GM12865 (cell line): ENCODE measurements at places on chromosomes 7 and 10.

DNA sequence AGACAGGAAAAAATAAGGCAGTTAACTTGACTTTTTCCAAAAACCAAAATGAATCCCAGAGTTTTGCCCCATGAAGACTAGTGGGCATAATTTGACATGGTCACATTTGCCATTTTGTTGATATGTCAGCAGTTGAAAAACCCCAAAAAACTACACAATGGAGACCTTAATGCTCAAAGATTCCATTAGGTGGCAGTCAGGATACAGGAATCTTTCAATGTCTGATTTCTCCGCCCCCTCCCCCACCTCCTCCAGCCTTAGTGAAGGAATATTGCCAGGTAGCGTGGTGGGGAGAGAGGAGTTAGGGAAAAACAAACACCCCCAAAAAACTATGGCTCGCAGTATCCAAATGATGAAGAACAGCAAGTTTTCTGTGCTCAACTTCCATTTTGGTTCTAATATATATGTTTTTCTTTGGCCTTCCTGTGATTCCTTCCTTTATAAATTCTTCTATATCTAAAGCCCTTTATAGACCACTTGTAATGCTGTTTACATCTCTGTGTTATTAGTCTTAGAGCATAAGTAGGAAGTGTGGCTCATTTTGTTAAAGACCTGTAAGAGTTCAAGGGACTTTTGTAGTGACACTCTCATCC, 6.7 kb upstream of the SMNDC1 start:
- peak; percentile 69 for DNase-seq

- DNase-seq, result no peak
These were observed 2.1 kb downstream of the FAM170B start for GRCh38 chr10:49131507-49132361.

GRCh38 chr10:114179747-114180146, 594 bp downstream of the TDRD1 start:
- DNase-seq, result no peak

GRCh38 chr10:124926548-124926947, 15.4 kb upstream of the ZRANB1 start:
- no peak for DNase-seq

DNA sequence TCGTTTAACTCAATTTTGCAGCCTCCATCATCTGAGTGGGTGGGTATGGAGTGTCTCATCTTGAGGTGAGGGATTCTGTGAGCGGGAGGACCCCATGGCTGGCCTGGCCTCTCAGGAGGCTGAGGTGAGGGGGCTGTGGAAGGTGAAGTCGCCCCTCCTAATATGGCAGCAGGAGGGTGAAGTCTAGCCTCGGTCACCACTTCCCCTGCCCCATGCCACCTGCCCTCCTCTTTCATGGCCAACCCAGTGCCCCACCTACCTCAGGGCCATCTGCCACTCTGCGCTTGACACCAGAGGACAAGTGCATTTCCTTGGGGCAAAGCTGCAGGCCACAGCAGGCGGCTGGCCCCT, 8.7 kb downstream of the RASGEF1A start:
- no peak for DNase-seq

GRCh38 chr10:42753126-42753506, 29.5 kb upstream of the BMS1 start:
- peak; percentile 22 for DNase-seq

GRCh38 chr10:69406302-69406811, 10.4 kb downstream of the TACR2 start:
- no peak for DNase-seq

DNA sequence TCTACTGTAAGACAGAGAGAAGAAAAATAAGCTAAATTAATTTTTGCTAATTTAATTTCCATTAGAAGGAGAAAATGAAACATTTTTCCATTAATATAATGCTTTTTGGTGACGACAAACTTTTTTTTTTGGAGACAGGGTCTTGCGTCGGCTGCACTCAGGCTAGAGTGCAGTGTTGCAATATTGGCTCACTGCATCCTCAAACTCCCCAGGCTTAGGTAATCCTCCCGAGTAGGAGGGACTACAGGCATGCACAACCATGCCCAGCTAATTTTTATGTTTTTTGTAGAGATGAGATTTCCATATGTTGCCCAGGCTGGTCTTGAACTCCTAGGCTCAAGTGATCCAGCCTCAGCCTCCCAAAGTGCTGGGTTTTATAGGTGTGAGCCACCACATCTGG, 229.8 kb upstream of the LRRN3 start:
- DNase-seq, result no peak

DNA sequence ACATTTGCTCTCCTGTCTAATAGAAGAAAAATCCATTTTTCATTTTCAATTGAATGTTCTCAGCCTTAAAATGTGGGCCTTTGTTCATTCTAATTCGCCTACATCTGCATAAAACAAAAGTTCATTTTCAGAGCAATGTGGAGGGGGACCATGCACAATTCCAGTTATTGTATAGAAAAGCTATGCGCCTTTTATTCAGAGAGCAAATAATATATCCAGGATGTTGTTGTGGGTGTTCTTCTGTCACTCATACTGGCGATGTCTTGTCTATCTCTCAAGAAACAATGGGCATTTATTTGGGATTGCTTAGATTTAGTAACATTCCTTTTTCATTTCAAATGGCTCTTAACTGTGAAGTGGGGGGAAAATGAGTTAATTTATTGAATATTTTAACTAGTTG, 56.4 kb downstream of the KIF5B start:
- no peak for DNase-seq

DNA sequence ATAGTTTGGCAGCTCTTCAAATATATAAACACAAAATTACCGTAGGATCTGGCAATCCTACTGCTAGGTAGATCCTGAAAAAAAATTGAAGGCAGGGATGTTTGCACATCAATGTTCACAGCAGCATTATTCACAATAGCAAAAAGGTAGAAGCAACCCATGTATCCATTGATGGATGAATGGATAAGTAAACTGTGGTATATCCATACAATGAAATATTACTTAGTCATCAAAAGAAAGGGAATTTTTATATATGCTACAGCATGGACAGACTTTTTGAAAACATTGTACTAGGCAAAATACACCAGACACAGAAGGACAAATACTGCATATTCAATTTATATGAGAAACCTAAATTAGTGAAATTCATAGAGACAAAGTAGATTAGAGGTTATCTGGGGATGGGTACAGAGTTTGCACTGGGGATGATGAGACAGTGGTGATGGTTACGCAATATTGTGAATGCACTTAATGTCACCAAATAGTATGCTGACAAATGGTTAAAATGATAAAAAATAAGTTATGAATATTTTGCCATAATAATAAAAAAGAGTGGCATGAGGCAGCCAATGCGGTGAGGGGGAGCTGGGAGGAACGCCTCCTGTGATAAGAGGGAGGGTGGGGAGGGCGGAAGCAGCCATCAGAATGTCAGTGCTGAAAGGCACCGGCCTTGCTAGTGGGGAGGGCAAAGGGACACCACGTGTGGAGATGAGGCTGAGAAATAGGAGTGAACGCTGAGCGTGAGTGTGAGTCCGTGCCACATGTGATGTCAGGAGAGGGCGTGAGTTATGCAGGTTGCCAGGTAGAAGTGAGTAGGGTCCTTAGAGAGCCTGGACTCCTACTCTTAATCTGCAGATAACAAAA, 386.1 kb upstream of the PODXL start:
- DNase-seq, result no peak

DNA sequence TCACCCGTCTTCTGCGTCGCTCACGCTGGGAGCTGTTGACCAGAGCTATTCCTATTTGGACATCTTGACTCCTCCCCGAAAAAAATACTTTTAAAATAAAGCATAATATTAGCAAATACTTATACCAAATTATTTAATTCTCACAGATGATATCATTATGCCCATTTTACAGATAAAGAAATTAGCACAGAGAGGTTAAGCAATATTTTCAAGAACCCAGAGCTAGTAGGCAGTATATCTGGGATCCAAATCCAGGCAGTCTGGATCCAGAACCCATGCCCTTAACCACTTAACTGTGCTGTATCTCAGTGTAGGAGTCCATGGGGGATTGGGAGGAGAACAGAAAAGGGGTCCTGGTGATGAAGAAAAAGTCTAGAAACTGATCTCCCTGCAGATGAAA, 6.1 kb downstream of the IQUB start:
- no peak for DNase-seq

- DNase-seq, result peak; percentile 85
These were observed 120.7 kb downstream of the DYNC2I1 start for GRCh38 chr7:158976849-158977593.

GRCh38 chr10:99733366-99733765, 1.3 kb downstream of the CUTC start:
- DNase-seq, result peak; percentile 5

DNA sequence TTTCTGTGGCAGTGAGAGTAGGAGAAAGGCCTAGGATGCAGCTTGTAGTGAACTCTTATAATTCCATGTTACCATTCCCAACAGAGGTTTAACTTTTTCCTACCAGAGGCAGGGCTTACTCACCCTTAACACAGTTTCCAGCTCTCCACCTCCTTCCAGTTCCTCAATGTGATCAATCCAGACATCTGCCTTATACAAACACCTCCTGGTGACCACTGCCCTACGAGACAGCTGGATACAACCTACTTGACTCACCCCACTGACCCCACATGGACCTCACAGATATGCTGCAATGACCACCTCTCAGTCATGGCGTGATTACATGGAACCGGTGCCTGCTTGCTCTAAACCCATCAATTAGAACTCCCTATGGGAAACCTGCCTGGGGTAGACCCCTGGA, 326.5 kb downstream of the TNS3 start:
- DNase-seq, result no peak

DNA sequence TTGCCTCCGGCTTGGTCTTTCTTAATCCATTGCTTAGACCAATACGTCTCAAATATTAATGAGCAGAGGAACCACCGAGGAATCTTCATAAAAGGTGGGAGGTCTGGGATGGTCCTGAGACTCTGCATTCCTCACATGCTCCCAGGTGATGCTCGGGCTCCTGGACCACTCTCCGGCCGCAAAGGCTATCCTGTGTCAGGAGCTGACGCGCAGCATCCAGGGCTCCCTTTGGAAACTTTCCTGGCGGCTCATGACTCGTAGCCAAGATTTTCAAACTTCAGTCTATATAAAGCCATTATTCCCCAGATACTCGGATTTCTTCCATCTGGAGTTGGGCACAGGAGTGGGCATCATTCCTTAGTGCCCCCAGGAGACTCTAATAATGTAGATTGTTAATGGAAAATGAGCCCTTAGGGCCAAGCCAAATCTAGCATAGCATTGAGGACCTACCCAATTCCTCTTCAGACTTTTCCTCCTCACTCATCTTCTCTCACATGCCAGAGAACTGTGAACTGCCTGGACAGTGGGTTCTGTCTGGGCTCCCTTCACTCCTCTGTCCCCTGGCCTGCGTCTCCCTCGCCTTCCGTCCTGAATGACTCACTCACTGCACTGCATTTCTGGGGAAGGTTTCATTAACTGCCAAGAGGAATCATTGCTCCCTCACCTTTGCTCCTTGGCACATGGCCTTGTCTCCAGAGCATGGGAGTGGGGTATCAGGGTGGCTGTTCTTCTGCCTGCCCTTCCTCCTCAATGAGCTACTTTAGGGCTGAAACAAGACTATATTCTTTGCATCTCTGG, 89.3 kb downstream of the MKI67 start:
- DNase-seq, result no peak

- no peak for DNase-seq
These were observed 640.1 kb upstream of the MBL2 start for GRCh38 chr10:53412651-53413050.

GRCh38 chr10:95756041-95756761, at the start of gene ENTPD1:
Gene ENTPD1 (plus strand): TSS chr10:95756163. CDS start chr10:95756240, 77 bp downstream.
- peak; percentile 78 for DNase-seq

DNA sequence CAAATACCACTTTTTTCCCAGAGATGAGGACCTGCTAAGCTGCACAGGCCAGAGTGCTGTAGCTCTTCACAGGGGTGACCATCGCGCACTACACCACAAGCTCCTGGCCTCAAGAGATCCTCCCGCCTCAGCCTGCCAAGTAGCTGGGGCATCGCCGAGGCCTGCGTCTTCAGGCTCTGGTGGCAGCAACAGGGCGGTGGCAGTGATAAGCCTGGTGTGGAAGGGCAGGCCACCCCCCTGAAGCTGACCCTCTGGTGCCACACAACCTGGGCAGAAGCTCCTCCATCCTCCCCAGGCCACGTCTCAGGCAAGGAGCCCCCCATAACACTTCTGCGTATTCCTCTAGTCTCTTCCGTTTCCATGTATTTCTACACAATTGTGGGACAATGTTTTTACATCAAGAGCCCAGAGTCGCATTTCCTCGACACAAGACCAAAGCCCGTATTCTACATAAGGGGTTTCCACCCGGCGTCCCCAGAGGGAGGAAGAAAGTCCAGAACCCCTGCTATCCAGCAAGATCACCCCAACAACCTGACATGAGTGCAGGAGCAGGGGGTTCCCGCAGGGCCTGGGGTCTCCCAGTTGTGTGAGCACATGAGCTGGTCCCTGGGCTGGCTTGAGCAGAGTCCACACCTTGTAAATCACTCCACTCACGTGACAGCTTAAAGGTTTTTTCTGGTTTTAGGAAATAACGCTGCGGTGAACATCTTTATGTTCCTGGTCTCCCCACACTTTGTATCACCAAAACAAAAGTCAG, 37.6 kb upstream of the NCAPG2 start:
- DNase-seq, result no peak

DNA sequence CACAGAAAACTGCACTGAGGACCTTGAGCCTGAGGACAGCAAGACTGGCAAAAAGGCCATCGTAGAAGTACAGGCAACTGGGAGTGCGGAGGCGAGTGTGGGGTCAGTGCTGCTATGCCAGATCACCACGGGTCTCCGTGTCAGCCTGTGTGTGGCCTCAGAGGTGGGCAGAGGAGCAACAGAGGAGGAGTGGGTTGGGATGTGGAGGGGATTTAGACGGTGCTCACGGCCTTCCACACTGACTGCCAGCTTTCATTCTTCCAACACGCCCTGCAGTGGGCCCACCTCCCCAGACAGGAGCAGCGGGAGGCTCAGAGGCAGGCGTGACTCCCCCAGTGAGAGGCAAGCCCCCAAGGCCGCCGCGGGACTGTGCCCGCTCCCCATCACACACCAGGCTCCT, 17.0 kb upstream of the ZMIZ1 start:
- no peak for DNase-seq

GRCh38 chr7:46152696-46153095, 231.6 kb upstream of the IGFBP3 start:
- peak; percentile 34 for DNase-seq

DNA sequence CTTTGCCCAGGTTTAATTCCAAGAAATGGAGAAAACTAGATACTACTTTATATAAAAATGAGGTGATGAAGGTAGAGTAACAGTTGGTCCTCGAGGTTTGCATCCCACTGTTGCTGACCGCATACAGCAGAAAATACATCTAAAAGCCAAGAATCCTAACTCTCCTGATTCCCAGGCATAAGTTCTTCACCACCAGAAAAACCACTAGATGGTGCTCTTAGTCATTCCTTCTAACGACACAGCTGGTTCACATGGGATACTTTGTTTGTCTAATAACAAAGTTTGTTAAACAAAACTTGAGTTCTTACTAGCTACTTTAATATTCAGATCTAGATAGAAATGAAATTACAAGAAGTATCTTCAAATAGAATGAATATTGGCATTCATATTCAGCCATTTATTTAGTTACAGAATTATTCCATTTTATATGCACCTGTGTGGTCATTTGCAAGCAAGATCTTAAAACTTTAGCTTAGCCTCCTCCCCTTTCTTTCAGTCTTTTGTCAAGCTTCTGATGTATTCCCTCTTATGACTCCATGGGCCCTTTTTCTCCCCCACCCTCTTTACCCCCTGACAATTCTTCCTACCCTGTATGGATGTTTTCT, 54.1 kb upstream of the CYP26C1 start:
- DNase-seq, result peak; percentile 35
